ENCODE measurements at places on chromosomes 3 and 15.

- DNase-seq = peak; percentile 9
These were observed 1.3 kb downstream of the TOP2B start for GRCh38 chr3:25663347-25663868.

DNA sequence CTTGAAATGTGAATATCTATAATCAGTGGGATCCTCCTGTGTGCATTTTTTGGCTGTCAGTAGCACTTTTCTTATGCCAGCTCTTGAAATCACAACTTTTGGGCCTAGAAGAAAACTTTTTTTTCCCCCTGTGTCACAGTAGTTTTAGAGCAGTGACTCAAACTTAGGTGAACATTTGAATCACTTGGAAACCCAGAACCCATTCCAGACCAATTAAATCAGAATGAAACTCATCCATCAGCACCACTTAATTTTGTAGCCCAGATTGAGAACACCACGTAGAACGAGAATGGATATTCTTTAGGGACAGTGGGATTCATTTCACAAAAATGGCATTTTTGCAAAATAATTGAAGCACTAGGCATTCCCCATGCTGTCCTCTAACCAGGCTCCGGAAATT is 224.8 kb upstream of the NANOGP8 start:
- no peak for DNase-seq

DNA sequence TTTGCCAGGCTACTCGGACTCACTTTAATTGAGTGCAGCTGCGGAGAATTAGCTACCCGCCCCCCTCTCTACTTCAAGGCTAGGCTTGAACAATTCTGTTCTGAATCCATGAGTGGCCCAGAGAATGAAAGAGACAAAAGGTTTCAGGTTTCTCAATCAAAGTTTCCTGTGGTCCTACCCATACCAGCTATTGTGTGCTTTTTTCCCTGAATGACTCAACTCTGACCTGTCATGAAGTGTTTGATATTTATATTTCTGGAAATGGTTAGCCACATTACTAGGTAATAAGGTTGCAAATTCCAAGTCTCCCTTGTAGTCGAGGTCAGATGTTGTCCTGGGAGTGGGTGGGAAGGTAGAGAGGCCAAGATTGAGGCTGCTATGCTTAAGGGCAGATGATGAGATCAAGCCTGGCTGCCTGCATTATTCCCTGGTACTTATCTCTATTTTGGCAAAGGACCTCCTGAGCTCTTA is 392.7 kb upstream of the TBL1XR1 start:
- DNase-seq = no peak

DNA sequence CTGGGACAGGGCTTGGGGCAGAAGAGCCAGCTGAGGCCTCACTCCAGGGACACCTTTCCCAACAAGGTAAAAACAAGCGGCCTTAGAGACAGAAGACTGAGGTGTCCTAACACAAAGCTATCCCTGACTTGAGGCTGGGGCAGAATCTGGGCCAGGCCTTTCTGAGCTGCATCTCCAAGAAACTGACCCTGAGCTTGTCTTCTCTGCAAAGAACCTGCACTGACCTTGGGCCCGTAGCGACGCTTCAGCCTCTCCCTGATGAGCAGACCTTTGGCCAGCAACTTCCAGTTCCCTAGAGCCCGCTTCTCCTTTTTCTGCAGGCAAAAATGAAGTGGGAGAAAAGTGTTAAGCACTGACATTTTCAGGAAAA is 22.2 kb downstream of the TMEM43 start:
- DNase-seq = no peak

GRCh38 chr15:80736560-80736959 is 41.5 kb downstream of the ABHD17C start:
- no peak for DNase-seq

- no peak for DNase-seq
These were observed 191.1 kb downstream of the PLCH1 start for GRCh38 chr3:155553780-155554179.

DNA sequence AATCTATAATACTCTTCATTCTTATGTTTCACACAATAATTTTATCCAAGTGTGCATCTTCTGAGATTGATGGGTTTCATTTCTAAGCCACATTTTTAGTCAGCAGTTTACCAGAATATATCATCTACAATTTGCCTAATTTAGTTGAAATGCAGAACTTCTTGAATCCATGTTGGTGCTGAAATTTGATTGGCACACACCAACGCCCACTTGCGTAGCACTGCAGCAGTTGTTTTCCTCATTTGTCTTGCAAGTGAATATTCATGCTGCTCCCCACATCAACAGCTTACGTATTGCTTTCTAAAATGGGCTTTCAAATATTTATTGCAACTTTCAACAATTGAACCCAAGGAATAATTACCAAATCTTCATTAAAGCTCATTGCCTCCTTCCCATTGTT is 87.8 kb upstream of the CTDSPL start:
- DNase-seq = no peak

GRCh38 chr3:81666502-81667121 is 94.8 kb downstream of the GBE1 start:
- no peak for DNase-seq
